ENCODE measurements at places on chromosomes 2 and 18.

DNA sequence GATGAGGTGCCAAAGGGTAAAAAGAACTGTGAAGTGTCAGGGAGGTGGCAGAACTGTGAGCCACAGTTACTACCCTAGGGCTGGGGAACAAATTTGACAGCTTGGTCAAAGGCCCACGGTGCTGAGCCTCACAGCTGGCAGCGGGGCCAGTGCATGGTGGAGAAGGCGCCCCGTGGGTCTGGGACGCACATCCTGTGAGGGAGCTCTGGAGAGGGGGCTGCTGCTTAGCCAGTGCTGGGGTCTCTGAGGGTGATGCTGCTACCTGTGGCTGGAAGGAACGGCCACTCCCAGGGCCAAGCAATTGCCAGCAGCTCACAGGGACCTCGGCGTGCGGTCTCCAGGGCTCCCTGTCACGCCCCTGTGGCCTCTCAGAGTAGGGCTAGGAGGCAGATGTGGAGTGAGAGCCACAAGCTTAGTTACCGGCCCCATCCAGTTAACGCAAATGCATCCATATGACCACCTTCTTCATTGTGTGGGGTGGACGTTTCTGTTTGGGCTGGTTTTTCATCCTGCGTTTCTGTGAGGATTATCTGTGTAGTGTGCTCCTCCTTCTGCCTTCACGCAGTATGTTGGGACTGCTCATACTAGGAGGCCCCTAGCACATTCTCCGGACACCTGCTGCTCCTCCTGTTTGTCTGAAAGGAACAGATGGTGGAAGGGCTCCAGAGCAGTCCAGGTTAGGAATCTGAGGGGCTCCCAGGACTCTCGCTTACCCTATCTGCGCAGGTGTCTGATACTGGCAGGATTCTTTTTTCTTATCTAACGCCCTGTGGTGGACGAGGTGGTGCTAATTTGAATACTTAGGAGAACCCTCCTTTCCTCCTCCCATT lies 26.0 kb downstream of the STK25 start:
- no peak for DNase-seq

GRCh38 chr2:168136392-168136977 lies 110.9 kb downstream of the STK39 start:
- no peak for DNase-seq

DNA sequence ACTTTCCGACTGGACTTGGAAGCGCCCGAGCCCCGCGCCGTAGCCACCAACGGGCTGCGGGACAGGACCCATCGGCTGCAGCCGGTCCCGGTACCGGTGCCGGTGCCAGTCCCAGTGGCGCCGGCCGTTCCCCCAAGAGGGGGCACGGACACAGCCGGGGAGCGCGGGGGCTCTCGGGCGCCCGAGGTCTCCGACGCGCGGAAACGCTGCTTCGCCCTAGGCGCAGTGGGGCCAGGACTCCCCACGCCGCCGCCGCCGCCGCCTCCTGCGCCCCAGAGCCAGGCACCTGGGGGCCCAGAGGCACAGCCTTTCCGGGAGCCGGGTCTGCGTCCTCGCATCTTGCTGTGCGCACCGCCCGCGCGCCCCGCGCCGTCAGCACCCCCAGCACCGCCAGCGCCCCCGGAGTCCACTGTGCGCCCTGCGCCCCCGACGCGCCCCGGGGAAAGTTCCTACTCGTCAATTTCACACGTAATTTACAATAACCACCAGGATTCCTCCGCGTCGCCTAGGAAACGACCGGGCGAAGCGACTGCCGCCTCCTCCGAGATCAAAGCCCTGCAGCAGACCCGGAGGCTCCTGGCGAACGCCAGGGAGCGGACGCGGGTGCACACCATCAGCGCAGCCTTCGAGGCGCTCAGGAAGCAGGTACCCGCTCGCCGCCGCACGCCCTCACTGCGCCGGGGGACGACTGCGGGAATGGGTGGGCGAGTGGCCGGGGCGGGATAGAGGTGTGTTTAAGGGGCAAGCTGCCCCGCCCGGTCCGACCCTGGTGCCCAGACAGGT lies 713 bp downstream of the ATOH8 start:
- no peak for DNase-seq

GRCh38 chr2:164014791-164015190 lies 279.0 kb upstream of the FIGN start:
- DNase-seq: no peak

GRCh38 chr2:232871835-232872736 lies 2.0 kb downstream of the SNORC start:
- no peak for DNase-seq

GRCh38 chr18:27042177-27042576 lies 142.9 kb downstream of the CHST9 start:
- no peak for DNase-seq

GRCh38 chr2:39469807-39470206 lies 32.7 kb upstream of the MAP4K3 start:
- no peak for DNase-seq

- DNase-seq: no peak
These were observed 696 bp downstream of the EMX1 start for GRCh38 chr2:72917877-72918553.

- no peak for DNase-seq
These were observed 95.6 kb downstream of the NDUFA10 start for GRCh38 chr2:239929504-239929903.

GRCh38 chr2:233408366-233409285 lies 54.3 kb downstream of the DGKD start:
- no peak for DNase-seq

GRCh38 chr18:50507120-50507590 lies 52.7 kb upstream of the MAPK4 start:
- DNase-seq: no peak

GRCh38 chr2:189661957-189662321 lies 680 bp downstream of the ASNSD1 start:
- no peak for DNase-seq

DNA sequence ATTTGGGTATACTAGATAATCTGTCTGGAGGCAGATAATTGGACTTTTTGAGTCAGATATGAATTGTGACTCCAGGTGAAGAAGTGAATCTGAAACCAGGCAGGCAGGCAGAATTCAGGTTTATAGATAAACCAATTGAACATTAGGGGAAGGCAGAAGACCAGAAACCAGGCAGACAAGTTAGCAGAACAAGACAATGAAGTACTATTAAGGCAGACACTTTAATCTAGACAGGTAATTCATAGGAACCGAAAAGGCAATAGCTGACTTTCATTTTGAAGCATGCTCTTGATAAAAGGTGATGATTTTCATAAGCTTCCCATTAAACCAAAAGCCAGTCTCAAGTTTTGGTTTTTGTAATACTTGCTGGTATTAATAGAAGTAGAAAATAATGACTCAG lies 19.3 kb upstream of the SLC4A10 start:
- DNase-seq: no peak

DNA sequence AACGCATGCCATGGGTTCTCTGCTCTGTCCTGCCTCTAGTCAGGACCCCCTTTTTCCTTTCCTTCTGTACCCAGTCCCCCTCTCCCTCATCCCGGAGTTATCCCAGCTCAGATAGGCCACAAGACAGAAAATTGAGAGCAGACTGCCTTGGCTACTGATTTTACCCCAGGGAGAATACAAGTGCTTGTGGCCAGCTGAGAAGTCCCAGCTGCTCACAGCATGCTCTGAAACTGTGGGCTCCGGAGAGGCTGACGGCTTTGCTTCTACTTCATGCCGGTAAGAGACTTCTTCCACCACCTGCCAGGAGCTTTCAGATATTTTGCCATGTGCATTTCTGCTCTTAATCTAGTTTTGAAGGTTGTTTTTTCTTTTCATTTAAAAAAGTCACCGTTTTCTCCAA lies 20.0 kb upstream of the SIX2 start:
- no peak for DNase-seq

GRCh38 chr2:66443979-66444861 lies 9.3 kb downstream of the MEIS1 start:
- DNase-seq: no peak

DNA sequence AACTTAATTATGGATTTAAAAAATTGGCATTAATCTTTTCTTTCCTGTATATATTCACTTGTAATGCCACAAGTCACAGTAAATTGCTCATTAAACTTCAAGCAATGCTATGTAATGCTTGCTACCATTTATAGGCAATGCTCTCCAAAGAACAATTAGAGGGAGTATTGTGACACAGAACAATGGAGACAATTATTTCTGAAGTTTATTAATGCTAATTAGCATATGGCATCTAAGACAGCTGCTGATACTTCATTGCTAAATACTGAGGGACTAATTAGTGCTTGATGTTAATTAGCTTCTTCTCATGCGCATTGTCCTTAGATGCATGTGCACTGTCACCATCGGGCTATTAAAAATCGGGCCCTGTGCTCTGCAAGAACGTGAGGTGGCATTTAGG lies 1012.8 kb downstream of the SOCS6 start:
- no peak for DNase-seq

DNA sequence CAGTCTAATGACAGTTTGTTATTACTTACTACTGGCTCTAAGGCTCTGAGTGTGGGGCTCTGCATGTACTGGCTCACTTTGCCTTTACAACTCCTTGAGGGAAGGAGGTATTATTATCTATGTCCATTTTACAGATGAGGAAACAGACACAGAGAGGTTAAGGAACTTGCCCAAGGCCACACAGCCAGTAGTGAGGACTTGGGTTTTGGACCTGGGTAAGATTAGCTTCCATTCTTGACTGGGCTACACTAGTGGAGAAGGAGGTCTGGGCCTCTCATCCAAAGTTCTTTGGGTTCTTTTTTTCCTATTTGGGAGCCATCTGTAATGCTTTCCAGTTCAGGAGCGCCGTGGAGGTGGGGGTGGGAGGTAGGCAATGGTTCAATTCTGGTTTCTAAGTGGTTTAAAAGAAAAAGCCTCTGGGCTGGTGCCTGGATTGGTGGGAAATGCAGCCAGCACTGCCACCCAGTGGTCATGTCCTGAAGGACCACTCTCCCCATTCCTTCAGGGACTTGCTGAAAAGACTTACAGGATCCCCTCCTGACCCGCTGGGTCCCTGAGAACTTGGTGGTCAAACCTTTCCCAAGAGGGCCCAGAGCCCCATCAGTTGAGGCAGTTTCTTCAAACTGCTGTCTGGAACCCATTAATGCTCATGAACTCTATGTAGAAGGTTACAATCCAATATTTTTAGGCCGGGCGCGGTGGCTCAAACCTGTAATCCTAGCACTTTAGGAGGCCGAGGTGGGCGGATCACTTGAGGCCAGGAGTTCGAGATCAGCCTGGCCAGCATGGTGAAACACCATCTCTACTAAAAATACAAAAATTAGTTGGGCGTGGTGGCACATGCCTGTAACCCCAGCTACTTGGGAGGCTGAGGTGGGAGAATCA lies 38.6 kb upstream of the NOTO start:
- peak; percentile 40 for DNase-seq

DNA sequence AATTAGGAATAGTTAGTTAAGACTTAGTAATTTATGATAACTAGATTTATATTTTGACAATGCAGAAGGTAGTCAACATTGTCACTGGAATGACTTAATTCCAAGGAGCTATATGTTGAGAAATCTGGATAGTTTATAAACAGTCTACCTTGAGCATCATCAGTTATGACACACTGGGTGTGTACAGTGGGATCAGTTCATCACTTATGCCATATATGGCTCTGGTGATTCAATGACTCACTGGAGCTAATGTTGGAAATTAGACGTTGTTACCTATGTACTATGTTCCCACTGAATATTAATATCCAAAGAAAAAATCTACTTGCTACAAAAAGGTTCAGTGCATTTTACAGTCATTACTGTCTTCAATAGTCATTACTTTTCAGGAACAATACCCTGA lies 34.0 kb upstream of the ITPRID2 start:
- DNase-seq: no peak

- DNase-seq: no peak
These were observed 107.4 kb downstream of the NCK2 start for GRCh38 chr2:105852066-105852465.

DNA sequence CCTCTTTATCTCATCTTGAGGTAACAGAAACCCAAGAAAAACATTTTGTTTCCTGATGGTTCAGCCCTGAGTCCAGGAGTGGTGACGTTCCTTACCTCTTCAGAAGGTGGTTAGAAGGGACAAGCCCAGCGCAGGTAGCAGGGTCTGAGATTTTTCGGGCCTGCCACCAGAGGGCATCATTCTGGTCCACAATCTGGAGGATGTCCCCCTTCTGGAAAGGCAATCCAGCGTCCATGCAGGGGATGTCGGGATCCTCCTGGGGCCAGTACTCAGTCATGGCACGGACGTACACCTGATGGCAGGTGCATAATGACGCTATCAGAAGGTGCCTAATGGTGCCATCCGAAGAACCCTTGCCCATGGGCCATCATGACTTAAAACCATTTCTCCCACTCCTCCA lies 17.7 kb downstream of the MPP4 start:
- no peak for DNase-seq

- DNase-seq: no peak
These were observed 34.7 kb downstream of the ST3GAL5 start for GRCh38 chr2:85854166-85854509.

GRCh38 chr2:191635333-191636234 lies 42.4 kb upstream of the NABP1 start:
- DNase-seq: no peak

DNA sequence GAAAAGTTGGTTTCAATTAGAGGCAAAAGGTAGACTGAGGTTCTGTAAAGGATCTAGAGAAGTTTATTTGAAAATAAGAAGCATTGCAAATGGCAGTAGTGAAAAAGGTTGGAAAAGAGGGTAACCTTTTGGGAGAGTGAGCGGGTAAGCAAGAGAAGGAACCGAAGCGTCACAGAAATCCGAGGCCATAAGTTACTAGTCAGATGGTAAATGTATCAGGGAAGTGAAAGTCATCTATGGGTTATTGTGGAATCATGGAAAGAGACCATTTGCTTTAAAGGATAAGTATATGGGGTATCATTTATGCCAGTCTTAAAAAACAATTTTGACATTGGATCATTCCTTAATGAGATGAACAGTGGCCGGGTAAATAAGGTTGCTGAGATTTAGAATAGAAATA lies 30.5 kb downstream of the EML4 start:
- DNase-seq: no peak

DNA sequence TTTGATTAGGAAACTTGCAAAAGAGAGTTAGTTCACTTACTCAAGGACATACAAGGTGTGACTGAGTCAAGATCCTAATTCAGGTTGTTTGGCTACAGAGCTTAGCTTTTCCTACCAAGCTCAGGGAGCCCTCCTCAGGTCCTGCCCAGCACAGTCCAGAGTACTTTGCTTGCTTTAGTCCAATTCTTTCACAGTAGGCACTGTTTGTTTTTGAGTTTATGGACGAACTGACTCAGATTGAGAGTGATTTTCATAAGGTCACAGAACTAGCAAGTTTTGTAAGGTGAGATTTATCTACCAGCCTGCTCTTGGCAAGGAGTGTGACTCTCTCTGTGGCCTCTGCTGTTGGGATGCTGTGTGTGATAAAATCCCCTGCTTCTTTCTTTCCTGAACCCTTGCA lies 310.5 kb downstream of the PTPRM start:
- no peak for DNase-seq

DNA sequence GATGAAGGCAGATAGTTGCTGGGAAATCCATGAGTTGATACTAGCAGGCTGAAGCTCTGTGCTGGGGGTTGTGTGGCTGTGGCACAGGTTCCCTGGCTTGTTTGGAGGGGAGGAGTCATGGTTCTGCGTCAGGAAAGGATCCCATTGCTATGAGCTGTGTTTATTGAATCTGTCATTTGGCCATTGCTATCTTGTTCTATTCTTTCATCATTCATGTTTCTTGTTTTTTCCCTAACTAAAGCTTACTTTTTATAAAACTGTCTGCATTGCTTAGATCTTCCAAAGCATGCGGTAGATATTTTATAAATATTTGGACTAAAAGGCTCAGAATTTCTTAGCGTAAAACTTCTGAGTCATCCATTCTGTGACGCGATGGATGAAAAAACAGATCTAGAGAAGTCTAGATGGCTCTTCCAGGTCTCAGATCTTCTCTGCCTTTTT lies 335.3 kb downstream of the PTPRM start:
- no peak for DNase-seq
